ENCODE measurements at places on chromosomes 11 and 22. TPM values are rescaled to one million over a fixed set of nuclear protein-coding genes. Genes with fewer than 3 reads are reported as not detected.

Gene MS4A6E
- total RNA-seq, result not detected

- H3K4me3 ChIP-seq, result peak overlapping the region; percentile 93
- no peak for DNase-seq
- H3K27ac ChIP-seq, result peak overlapping the region; percentile 93
Observed at GRCh38 chr11:35662061-35662648, 420 bp upstream of the TRIM44 start.

DNA sequence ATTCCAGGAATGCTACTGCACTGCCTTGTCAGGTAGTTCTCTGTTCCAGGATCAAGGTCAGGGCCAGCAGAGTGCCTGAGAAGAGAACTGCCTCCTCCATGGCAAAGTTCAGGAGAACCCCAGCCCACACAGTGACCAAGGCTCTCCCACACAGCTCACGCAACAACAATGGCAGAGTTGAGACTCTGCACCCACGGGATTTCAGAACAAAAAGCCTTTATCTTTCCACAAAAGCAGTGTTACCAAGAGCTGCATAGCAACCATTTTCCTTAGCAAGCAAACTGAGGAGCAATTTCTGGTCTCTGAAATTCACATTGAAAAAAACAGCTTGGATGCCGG is 11.1 kb downstream of the PLAAT3 start:
- H3K4me1 ChIP-seq, result peaks cover 2% of the 10 kb centered on the region
- H3K27me3 ChIP-seq, result no peaks in the 10 kb centered on the region
- no peak overlapping the region for H3K4me3 ChIP-seq
- DNase-seq, result no peak
- peaks cover 2% of the 10 kb centered on the region for H3K36me3 ChIP-seq
- peak overlapping the region; percentile 32 for H3K27ac ChIP-seq

DNA sequence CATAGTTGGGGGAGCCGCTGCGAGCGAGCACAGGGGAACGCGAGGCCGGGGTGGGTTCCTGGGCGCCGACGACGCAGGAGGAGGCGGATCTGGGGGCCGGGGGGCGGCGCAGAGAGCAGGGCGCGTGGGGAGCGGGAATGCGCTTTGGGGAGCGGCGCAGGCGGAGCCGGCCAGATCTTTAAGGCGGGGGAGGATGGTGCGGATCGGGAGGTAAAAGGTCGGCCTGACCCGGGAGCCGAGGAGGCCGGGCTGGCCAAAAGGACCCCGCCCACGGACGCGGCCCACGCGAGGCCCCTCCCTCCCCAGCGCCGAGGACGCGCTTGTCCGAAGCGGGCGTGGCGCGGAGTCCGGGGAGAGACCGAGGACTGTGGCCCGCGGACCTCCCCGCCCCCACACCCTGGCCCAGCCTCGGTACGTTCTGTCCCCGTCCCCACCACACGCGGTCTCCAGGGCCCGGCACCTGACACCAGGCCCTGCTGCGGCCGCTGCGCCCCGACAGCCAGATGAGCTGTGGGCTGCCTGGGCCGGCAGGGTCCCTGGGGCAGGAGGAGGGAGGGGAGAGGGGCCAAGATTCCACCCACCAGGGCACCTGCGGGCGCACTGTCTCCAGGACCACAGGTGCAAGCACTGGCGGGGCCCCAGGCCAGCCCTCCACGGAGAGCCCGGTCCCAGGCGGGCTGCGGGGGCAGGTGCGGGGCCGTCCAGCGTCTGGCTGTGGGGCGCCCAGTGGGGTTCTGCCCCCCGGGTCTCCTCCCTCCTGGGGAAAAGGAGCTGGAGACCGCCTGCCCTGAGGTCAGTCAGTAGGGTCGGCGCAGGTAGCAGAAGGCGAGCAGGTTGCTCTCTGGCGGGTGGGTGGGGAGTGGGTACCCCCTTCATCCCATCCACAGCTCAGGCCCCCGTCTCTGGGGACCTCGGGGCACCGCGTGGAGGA is 10.9 kb downstream of the PIM3 start:
- H3K27ac ChIP-seq, result peak overlapping the region; percentile 93
- peak overlapping the region; percentile 89 for H3K4me3 ChIP-seq
- H3K36me3 ChIP-seq, result no peaks in the 10 kb centered on the region
- peak; percentile 40 for DNase-seq

DNA sequence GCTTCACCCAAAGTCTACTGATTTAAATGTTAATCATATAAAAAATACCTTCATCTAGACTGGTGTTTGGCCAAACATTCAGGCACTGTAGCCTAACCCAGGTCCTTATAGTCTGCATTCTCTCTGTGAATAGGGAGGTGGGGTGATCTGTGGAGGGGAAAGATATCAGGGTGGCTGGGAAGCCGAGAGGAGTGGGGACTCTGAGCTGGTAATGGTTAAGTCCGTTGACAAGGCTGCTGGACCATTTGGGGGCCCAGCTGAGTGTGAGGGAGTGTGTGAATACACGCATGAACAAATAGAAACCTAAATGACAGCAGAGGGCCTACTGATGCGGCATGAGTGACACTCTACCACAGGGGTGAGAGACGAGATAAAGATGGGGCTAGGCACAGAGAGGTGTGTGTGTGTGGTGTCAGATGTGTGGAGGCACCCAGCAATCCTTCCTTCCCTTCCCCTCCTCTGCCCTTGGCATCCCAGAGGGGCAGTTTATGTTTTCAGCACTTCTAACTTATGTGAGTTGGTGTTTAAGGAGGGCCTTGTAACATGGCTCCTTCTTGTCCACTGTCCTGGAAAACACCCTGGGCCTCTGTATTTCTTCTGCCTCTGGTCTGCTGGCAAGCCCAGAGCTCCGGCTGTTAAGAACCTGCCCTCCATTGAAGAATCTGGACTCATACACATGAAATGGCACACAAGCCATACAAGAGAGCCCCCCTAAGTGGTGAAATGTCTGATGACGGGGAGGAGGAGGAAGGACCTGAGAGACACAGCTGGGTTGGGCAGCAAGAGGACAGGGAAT is 249.1 kb upstream of the TBCEL start:
- H3K27me3 ChIP-seq, result peaks cover 68% of the 10 kb centered on the region
- no peak for DNase-seq
- no peak overlapping the region for H3K4me3 ChIP-seq
- no peak overlapping the region for H3K27ac ChIP-seq

DNA sequence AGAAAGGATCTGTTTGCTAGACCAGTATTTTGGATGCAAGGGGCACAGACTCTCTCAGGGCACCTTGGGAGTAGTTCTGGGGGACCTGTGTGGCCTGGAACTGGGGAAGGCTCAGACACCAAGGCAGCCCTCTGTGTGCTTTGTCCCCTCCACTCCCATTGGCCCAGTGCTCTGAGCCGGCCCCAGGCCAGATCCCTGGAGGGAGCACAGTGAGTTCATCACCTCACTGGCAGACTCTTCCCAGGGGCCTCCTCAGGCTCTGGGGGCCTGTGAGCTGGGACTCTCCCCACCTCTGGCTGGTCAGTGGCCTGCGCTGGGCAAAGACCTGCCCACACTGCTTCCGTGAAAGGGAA is 51.7 kb downstream of the CHRDL2 start:
- H3K4me3 ChIP-seq, result no peak overlapping the region
- H3K4me1 ChIP-seq, result peaks cover 3% of the 10 kb centered on the region
- no peak overlapping the region for H3K27ac ChIP-seq
- peaks cover 10% of the 10 kb centered on the region for H3K36me3 ChIP-seq

DNA sequence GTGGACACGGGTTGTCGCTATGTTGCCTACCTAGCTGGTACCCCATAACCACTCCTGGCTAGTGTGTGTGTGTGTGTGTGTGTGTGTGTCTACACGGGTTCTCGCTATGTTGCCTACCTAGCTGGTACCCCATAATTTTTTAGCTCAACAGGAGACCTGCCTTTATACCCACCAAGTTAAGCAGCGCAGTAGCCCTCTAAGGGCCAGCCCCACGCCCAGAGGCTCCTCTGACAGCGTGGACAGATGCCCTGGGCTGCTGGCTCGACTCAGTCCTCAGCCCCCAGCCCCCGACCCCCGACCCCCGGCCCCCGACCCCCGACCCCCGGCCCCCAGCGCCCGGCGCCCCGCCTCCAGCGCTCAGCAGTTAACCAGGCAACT is 351 bp upstream of the AKIP1 start:
- H3K4me1 ChIP-seq, result peaks cover 33% of the 10 kb centered on the region
- no peaks in the 10 kb centered on the region for H3K36me3 ChIP-seq
- H3K27ac ChIP-seq, result peak overlapping the region; percentile 57
- H3K4me3 ChIP-seq, result peak overlapping the region; percentile 96
- no peak for DNase-seq

Gene BMAL1
- total RNA-seq, result 143 TPM

GRCh38 chr11:59842316-59842715 is 3.0 kb downstream of the CBLIF start:
- no peaks in the 10 kb centered on the region for H3K36me3 ChIP-seq
- H3K4me1 ChIP-seq, result no peaks in the 10 kb centered on the region
- H3K27me3 ChIP-seq, result peaks cover 34% of the 10 kb centered on the region
- no peak overlapping the region for H3K4me3 ChIP-seq

GRCh38 chr22:39092111-39092862 is 4.8 kb upstream of the APOBEC3H start:
- no peak for DNase-seq
- peak overlapping the region; percentile 98 for H3K27ac ChIP-seq
- H3K36me3 ChIP-seq, result peaks cover 1% of the 10 kb centered on the region

DNA sequence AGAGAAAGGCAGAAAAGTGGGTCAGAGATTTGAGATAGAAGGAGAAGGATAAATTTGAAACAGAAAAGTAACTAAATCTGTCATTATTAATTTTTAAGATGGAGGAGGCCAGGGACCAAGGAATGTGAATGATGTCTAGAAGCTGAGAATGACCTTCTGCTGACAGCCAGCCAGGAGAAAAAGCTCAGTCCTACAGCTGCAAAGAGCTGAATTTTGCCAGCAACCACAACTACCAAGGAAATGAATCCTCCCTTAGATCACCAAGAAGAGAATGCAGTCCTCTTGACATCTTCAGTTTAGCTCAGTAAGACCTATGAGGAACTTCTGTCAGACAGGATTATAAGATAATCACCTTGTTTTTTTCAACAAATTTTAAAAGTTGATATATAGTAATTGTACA is 538.2 kb downstream of the LRRC4C start:
- H3K4me3 ChIP-seq, result no peak overlapping the region
- no peaks in the 10 kb centered on the region for H3K27me3 ChIP-seq
- DNase-seq, result no peak
- H3K36me3 ChIP-seq, result no peaks in the 10 kb centered on the region
- no peaks in the 10 kb centered on the region for H3K4me1 ChIP-seq

- H3K4me1 ChIP-seq, result peaks cover 28% of the 10 kb centered on the region
- no peak overlapping the region for H3K4me3 ChIP-seq
- DNase-seq, result no peak
- H3K27me3 ChIP-seq, result no peaks in the 10 kb centered on the region
Observed at GRCh38 chr11:35135222-35135621, 3.7 kb upstream of the CD44 start.

DNA sequence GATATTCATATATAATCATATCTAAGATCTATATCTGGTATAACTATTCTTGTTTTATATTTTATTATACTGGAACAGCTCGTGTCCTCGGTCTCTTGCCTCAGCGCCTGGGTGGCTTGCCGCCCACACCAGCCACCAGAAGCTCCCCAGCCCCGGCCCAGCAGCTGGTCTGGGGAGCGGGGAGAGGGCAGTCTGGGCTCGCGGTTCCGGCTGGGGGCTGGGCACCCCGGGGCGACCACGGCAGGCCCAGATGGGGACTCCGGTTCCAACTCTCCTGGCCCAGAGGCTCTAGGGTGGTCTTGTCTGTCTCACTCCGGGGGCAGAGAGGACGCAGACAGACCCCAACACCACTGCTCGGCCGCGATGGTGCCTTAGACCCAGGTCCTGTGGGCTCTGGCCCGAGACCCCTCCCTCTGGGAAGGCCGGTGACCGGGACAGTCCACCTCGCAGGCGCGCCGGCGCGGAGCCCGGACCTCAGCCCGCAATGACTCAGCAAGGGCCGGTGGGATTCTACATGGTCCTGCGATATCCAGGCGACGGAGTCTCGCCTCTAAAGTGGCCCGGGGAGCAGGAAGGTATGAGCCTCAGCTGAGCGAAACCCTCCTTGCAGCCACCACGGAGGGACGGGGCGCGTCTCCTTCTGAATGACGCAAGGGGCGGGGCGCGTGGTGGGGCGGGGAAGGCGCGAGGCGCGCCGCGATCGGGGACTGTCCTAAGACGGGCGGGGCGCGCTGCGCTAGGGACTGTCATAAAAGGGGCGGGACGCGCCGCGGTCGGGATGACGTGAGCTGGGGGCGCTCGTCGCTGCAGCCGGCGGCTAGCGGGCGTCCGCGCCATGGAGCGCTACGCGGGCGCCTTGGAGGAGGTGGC is at the start of gene DGCR6:
TSS of gene DGCR6 (plus strand) at position 781 of the 870 bp plus-strand sequence. CDS start at position 836, 55 bp downstream.
- DNase-seq, result no peak
- no peak within 1 kb of the TSS for H3K4me3 ChIP-seq
- no peaks in the 10 kb centered on the region for H3K27me3 ChIP-seq

DNA sequence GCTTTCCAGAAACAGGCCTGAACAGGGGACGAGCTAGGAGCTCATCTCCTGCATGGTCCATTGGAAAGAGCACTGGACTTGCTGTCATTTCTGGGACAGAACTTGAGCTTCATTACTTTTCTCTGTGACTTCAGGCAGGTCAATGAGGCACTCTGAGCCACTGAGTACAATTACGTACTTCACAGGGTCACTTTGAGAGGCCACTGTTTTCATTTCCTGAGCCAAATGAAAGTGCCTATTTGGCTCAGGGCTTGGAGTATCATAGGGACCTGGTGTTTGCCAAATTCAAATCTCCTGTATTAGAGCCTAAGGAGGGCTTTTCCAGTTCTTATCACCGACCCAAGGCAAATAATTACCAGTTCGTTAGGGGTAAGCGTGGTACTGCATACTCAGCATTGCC is 319.3 kb downstream of the CADM1 start:
- DNase-seq, result no peak
- H3K4me3 ChIP-seq, result no peak overlapping the region
- no peaks in the 10 kb centered on the region for H3K36me3 ChIP-seq

- DNase-seq, result no peak
- no peaks in the 10 kb centered on the region for H3K27me3 ChIP-seq
- H3K4me1 ChIP-seq, result peaks cover 30% of the 10 kb centered on the region
- H3K4me3 ChIP-seq, result no peak overlapping the region
- H3K36me3 ChIP-seq, result peaks cover 8% of the 10 kb centered on the region
Observed at GRCh38 chr11:967995-968751, 42.5 kb downstream of the AP2A2 start.

- no peak overlapping the region for H3K4me3 ChIP-seq
- H3K27ac ChIP-seq, result no peak overlapping the region
- peaks cover 38% of the 10 kb centered on the region for H3K27me3 ChIP-seq
- peaks cover 2% of the 10 kb centered on the region for H3K36me3 ChIP-seq
- H3K4me1 ChIP-seq, result peaks cover 3% of the 10 kb centered on the region
Observed at GRCh38 chr11:7353100-7353499, 101.4 kb downstream of the SYT9 start.

DNA sequence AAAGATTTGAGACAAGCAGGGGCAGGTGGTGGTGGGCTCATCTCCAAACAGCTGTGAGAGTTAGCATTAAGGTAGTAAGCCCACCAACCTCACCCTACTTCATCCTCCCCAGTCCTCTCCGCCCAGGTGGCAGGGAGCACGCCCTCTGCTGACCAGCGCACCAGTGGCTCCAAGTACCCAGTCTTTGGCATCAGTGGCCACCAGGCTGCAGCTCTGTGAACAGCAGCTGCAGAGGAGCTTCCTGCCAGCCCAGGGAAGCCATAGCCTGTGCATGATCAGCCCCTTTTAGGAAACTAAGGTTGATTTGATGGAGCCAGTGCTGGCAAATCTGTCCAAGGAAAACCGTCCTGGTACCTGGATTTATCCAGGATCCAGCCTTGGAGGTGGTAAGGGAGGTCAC is 21.7 kb downstream of the CAVIN3 start:
- no peak for DNase-seq
- no peak overlapping the region for H3K27ac ChIP-seq
- H3K4me3 ChIP-seq, result no peak overlapping the region
- H3K4me1 ChIP-seq, result peaks cover 2% of the 10 kb centered on the region
- H3K36me3 ChIP-seq, result no peaks in the 10 kb centered on the region
- peaks cover 49% of the 10 kb centered on the region for H3K27me3 ChIP-seq

- peaks cover 3% of the 10 kb centered on the region for H3K36me3 ChIP-seq
- H3K27ac ChIP-seq, result no peak overlapping the region
- DNase-seq, result no peak
- H3K4me1 ChIP-seq, result no peaks in the 10 kb centered on the region
Observed at GRCh38 chr11:94032725-94033124, 11.6 kb downstream of the HEPHL1 start.

Gene NLRP14
- not detected for total RNA-seq

Data from T-helper 17 cell (primary cell).